ENCODE measurements at places on chromosomes 7 and 10. TPM values are rescaled to one million over a fixed set of nuclear protein-coding genes. Genes with fewer than 3 reads are reported as not detected.

The SPDYE9 gene
- total RNA-seq = not detected

The PAX2 gene
- not detected for total RNA-seq

The GNGT1 gene
- not detected for total RNA-seq

The ORAI2 gene
- 35.9 TPM for total RNA-seq

The LHFPL3 gene
- total RNA-seq = 0.43 TPM

The ACTL6B gene
- total RNA-seq = not detected

DNA sequence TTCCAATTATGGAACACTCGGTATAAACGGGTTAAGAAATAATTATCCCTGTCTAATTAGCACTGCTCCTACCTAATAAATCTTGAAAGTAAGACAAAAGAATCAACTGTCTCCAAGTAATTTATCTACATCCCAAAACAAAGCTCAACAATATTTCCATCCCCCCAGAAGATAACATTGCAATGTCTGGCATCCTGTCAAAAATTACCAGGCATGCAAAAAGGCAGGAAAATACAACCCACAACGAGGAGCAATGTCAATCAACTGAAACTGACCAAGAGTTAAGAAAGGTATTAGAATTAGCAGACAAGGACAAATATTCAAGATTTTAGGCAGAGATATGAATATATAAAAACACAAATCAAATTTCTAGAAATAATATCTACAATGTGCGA, 84.5 kb upstream of the SVIL start:
- no peak for DNase-seq

DNA sequence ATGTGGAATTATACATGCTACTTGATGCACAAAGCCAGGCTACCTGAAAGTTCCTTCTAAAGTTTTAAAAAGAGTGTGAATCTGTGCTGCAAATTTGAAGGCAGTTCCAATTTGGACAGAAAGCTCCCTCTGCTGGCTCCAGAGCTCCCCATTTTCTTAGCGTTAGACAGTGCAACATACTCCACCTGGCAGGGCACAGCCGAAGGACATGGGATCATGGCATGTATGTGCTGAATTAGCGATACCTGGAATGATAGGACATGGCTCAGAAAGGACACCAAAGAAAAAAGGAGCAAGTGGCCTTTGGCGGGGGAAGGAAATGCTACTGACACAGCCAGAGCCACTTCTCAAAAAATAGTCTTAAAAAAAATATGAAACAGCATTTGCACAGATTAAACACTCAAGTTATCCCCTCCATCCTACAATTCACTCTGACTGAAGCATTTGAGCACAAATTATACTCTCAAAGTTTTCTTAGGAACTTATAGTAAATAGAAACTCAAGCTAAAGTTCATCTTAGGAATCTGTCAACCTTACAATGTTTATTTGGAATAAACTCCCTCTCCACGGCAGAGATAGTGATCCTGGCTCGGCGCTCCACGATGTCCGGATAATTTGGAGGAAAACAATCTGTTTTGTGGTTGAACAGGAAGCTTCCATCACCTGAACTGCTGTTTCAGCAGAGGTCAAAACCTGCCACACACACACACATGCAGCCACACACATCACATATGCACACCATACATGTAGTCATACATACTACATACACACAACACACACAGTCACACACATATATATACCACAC, 80.0 kb downstream of the C7orf25 start:
- peak; percentile 81 for DNase-seq

DNA sequence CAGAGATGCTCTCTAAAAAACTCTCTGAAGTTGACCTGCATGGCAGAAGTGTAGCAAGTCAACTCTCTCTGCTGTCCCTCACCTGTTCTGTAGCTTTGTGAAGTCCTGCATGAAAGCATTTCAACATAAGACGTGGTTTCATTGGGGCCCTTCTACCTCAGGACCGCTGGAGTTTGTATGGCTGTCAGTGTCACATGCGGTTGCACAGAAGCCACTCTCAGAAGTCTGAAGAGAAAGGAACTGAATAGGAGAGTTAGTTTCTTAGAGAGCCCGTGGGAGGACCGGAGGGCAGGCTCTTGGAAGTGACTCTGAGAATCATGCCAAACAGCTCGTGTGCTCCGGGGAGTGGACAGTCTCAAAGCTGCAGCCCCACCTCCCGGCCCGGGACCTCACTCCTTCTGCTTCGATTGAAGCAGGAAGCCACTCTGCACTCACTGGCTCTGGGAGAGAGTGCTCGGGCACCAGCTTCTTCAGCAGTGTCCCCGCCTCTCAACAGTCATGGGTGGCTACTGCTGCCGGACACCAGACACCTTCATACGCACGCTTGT, 486.7 kb downstream of the SDK1 start:
- no peak for DNase-seq

GRCh38 chr7:130481898-130482297, 10.0 kb upstream of the MEST start:
- DNase-seq = peak; percentile 12

DNA sequence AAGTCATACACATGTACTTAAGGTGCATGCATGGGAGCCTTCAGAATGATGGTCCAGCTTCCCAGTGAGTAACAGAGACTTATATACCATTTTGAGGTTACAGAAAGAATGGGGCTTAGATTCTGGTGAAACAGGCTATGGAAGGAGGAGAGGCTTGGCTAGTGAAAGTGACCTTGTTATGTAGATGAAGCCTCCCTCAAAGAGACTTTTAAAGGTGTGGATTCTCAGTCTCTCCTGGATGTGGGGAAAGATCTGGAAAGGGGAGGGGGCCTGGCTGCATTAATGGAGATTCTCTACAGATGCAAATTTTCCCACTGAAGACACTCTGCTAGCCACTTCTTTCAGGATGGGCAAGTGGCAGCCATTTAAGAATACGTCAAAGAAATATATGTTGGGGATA, 5.5 kb downstream of the RASSF4 start:
- no peak for DNase-seq

GRCh38 chr10:103327906-103328305, 23.0 kb downstream of the PCGF6 start:
- DNase-seq = no peak

DNA sequence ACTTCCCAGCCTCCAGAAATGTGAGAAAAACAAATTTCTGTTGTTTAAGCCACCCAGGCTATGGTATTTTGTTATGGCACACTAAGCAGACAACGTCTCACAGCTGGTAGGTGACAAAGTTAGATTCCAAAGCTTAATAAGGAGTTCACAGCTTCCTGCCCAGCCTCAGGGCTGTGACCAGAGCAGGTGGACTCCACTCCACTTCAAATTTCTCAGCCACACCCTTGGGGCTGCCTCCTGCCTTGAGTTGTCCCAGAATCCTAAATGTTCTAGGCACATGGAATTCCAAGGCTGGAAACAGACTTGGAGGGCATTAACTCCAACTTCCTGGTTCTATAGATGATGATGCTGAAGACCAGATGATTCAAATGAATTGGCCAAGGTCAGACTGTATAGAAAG, 310.7 kb downstream of the GRID1 start:
- DNase-seq = no peak

DNA sequence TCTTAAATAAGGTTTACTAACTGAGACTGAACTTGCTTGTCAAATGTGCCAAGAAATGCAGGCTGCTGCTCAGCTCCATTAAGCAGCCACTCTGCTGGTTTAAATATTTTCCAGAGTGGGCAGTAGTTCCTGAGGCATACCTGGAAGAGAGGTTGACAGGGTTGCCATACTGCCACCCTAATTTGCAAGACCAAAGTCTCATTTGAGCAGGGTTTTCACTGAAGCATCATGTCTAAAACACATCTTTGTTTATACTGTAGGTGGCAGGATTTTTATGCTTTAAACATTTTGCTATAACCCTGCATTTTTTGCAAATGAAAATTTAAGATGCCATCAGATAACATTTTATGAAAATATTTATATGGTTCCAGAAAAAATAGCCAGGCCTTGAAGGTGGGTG, 618.0 kb upstream of the LRRTM3 start:
- DNase-seq = no peak

GRCh38 chr7:128888756-128889095, 21.8 kb downstream of the KCP start:
- no peak for DNase-seq

GRCh38 chr10:130784326-130784725, 527.2 kb downstream of the TCERG1L start:
- DNase-seq = no peak

DNA sequence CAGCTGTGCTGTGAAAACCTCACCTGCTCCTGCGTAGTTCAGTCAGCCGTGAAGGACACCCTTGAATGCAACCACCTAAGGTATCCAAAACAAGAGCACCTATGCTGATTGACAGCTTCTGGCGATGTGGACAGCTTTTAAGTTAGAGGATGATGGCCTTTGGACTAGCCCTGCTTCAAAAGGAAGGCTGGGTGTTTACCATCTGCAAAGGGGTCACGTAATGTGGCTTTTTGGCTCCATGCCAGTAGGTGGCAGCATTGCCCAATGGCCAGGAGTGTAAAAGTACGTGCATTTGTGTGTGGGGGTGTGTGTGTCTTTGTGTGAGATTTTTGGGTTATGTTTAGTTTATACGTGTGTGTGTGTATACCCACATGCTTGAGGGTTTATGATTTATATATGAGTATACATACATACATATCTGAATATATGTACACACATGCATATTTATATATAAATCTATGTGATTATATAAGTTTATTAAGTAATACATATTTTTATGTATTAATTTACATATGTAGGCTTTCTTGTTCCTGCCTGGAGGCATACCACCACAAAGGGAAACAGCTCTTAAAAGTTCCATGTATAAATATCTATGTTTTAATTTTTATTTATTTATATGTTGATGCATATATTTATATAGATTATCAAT, 236.3 kb upstream of the ANKRD30A start:
- DNase-seq = peak; percentile 63

DNA sequence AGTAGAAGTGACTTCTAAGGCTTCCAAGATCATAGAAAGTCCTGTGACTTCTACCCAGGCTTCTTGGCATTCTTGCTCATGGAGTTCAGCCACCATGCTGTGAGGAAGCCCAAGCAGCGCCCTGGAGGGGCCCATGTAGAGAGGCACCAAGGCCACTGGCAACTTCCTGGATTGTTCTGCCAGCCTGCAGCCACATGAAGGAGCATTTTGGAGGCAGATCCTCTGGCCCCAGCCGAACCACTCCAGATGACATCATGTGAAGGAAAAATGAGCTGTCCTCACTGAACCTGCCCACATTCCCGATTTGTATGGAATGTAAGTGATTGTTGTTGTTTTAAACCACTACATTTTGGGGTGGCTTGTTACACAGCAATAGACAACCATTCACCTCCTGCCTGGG, 51.5 kb upstream of the MNX1 start:
- DNase-seq = no peak

DNA sequence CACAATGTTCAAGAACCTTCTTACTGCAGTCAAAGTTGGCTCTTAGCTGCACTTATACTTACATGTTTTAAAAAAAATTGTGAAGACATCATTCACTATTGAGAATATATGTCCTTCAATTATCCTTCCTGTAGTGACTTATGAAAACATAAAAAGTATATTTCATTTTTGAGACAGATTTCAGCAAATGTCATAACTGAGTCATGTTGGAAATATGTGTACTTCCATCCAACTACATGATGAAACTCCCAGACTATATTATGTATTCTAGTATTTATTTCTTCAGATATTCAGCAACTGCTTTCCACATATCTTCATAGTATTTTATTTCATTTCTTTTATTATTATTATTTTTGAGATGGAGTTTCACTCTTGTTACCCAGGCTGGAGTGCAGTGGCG, 160.2 kb downstream of the ARHGAP12 start:
- no peak for DNase-seq

- DNase-seq = no peak
Observed at GRCh38 chr7:40470817-40471216, 336.0 kb downstream of the SUGCT start.

DNA sequence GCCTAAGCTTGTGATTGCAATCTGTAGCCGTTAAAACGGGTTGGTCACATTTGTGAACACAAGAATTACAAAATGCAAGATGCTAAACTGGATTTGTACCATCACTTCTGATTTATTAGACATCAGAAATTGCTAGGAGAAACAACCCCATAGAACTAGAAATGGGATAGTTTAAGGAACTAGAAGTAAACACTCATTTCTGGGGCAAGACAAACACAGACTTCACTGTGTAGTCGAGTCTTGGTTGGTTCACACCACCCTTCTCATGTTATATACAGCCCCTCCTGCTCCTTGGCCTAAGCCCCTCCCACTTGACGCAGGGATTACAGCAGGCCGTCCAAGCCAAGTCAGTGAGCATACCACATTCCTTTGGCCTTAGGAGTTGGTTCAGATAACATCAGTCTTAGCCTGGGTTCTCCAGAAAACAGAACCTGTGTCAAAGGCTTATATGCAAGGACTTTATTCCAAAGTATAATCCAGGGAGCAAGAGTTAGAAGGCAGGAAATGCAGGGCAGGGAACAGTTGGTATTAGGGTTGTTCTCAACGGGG, 2.0 kb upstream of the NRAP start:
- peak; percentile 69 for DNase-seq

- DNase-seq = no peak
Observed at GRCh38 chr10:15737656-15738055, 17.9 kb upstream of the ITGA8 start.

GRCh38 chr10:61898435-61898778, 3.1 kb upstream of the ARID5B start:
- DNase-seq = no peak

DNA sequence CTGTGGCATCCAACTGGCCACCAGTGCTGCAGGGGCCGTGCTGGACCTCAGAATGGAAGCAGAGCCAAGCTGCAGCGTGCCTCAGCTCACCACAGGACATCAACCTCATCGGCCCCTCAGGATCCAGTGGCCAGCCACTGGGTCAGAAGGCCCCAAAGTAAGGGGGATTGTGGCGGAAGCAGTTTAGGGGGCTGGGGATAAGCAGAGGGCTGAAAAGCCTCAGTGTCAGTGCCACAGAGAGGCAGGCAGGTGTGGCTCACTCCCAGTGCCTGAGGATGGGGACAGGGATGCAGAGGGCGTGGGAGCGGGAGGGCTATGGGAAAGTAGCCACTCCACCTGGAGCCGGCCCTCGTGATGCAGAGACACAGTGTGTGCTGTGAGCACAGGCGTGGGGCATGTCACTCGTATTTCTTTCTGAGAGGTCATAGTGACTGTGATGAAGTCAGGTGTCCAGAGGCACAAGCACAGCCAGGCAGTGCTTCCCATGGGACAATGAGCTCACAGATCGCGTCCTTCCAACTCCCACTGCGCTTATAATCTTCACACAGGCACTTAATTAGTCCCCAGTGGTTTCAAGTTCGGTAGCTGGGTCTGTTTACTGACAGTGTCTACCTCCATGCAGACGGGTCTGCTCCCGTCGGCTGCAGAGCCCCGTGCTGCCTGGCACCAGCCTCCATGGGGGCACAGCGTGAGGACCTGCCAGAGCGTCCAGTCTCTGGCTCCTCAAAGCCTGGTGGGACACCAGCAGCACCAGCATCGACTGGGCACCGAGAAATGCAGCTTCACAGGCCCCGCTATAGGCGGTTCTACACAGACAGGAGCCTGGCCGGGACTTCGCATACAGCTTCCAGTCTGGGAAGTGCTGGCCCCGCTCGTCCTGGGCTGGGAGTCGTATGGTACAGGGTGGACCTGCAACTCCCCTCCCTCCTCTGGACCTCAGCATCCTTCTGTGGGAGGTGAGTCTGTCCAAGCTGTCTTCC, 42.9 kb upstream of the CNPY1 start:
- DNase-seq = no peak

All from H4 (cell line).